Placental pericyte (primary cell): ENCODE measurements at places on chromosomes 5 and 9. TPM values are rescaled to one million over a fixed set of nuclear protein-coding genes. Genes with fewer than 3 reads are reported as not detected.

CDH6 gene
- total RNA-seq, result 5.7 TPM in 1 of 2 replicates, not detected in the other

SPAAR gene
- not detected in 2 replicates for total RNA-seq

ADRA1B gene
- total RNA-seq, result under 0.01 and 0.44 TPM in 2 replicates

CACFD1 gene
- 6.4 and 13.8 TPM in 2 replicates for total RNA-seq

ITGA2 gene
- 29.1 and 313 TPM in 2 replicates for total RNA-seq

SEMA4D gene
- total RNA-seq, result under 0.01 TPM in 1 of 2 replicates, not detected in the other

FAM163B gene
- total RNA-seq, result 2.2 TPM in 1 of 2 replicates, not detected in the other

PHAX gene
- total RNA-seq, result 51.0 and 63.7 TPM in 2 replicates

TMEM252 gene
- total RNA-seq, result not detected in 2 replicates

NANS gene
- total RNA-seq, result 71.0 and 208 TPM in 2 replicates

SLC6A19 gene
- not detected in 2 replicates for total RNA-seq

WDR38 gene
- total RNA-seq, result not detected in 2 replicates

PAM gene
- 123 and 125 TPM in 2 replicates for total RNA-seq

ORM2 gene
- total RNA-seq, result not detected in 2 replicates

FCHSD1 gene
- total RNA-seq, result 25.2 and 26.3 TPM in 2 replicates

SLC28A3 gene
- total RNA-seq, result under 0.01 and 0.14 TPM in 2 replicates

ADAMTS16 gene
- 0.22 and 0.57 TPM in 2 replicates for total RNA-seq

SOX30 gene
- under 0.01 TPM in 1 of 2 replicates, not detected in the other for total RNA-seq

LHX6 gene
- under 0.01 TPM in 1 of 2 replicates, not detected in the other for total RNA-seq

CCDC171 gene
- 1.3 and 5.0 TPM in 2 replicates for total RNA-seq

PCDHA5 gene
- not detected in 2 replicates for total RNA-seq

IGIP gene
- total RNA-seq, result 3.3 and 5.7 TPM in 2 replicates

SEPTIN8 gene
- 31.1 and 67.0 TPM in 2 replicates for total RNA-seq

SAXO1 gene
- total RNA-seq, result not detected in 2 replicates

FCN2 gene
- total RNA-seq, result not detected in 2 replicates

PTPA gene
- total RNA-seq, result 73.5 and 142 TPM in 2 replicates

SLC6A7 gene
- total RNA-seq, result under 0.01 TPM in 1 of 2 replicates, not detected in the other

TAF11L5 gene
- not detected in 2 replicates for total RNA-seq

WDR70 gene
- 21.3 and 33.7 TPM in 2 replicates for total RNA-seq

NIM1K gene
- 0.43 and 0.44 TPM in 2 replicates for total RNA-seq

DRD1 gene
- total RNA-seq, result 0.44 and 0.72 TPM in 2 replicates

MARCOL gene
- total RNA-seq, result not detected in 2 replicates

IL12B gene
- not detected in 2 replicates for total RNA-seq

FAM219A gene
- total RNA-seq, result 10.9 and 20.9 TPM in 2 replicates

FAXDC2 gene
- total RNA-seq, result 7.9 and 12.7 TPM in 2 replicates

DOCK2 gene
- total RNA-seq, result 3.5 and 16.9 TPM in 2 replicates
